IMR-90 (cell line): ENCODE measurements at places on chromosomes 3 and 15. TPM values are rescaled to one million over a fixed set of nuclear protein-coding genes. Genes with fewer than 3 reads are reported as not detected.

Gene CCDC39
- not detected in 2 replicates for total RNA-seq

Gene UBA7
- 15.3 and 18.6 TPM in 2 replicates for total RNA-seq

Gene AHSG
- not detected in 2 replicates for total RNA-seq

Gene RETNLB
- not detected in 2 replicates for total RNA-seq

Gene GABRB3
- total RNA-seq: 0.54 and 0.56 TPM in 2 replicates

Gene A4GNT
- total RNA-seq: not detected in 2 replicates

Gene PP2D1
- total RNA-seq: not detected in 2 replicates

Gene STRIT1
- not detected in 2 replicates for total RNA-seq

Gene SMCO1
- total RNA-seq: not detected in 2 replicates

Gene CSTA
- not detected in 2 replicates for total RNA-seq

Gene XCR1
- total RNA-seq: not detected in 2 replicates

Gene ATP13A4
- total RNA-seq: under 0.01 TPM in 1 of 2 replicates, not detected in the other

Gene SPTSSB
- total RNA-seq: not detected in 2 replicates
